Adipocyte (in vitro differentiated cells): ENCODE measurements at places on chromosomes 7 and 10.
A peak's percentile ranks its signal among the peaks of the same experiment; 100 is the strongest.

DNA sequence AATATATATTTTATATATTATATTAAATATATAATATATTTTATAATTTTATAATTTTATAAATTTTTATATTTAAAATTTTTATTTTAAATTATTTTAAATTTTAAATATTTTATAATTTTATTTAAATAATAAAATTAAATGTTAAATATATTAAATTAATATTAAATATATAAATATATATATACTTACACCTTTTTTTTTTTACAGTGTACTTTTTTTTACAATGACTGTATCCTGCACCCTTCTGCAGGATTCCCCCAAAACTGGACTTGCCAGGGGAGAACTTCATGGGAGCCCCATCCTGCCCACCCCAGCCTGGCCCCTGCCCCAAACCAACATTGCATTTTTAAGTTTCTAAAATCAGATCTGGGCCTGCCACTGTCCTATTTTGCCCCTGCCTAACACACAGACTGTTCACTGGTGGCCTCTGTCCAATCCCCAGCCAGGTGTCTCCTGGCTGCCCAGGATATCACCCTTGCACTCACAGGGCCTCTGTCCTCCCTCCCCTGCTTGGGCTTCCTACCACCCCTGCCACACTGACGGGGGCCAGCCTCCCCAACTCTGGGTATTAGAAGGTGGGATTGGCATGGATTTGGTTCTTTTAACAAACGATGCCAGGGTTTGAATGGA lies 138.0 kb downstream of the ADCY1 start:
- DNase-seq, result no peak

DNA sequence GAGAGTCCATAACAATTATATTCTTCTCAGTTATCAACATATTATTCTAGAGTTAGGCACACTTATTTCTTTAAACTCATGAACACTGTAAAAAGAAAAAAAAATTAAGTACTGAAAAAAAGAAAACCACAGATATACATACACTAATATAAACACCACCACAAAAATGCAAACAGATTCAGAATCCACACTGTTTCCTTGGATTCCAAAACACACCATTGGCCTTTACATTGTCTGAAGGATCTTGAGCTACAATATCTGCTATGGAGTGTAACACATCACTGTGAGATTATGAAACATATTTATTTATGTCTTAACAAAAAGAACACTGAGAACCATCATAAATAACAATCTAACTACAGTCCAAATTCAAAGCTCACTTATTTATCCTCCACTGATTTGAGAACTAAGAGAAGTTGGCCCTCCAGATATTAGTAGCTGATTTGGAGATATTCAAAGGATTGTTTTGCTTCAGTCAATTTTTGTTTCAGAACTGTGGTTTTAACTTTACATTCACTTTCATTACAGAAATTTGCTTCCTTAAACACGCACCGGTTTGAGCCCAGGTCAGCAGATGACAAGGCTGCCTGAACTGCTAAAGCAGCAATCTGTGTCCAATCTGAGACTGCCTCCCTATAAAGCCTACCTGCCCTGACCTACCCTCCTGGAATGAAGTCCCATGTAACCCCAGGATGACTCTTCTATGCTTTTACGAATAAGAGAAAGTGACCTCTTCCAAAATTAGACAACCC lies 47.0 kb upstream of the CDK1 start:
- no peak for DNase-seq

GRCh38 chr10:37275216-37275777 lies 149.9 kb downstream of the ANKRD30A start:
- no peak for DNase-seq

DNA sequence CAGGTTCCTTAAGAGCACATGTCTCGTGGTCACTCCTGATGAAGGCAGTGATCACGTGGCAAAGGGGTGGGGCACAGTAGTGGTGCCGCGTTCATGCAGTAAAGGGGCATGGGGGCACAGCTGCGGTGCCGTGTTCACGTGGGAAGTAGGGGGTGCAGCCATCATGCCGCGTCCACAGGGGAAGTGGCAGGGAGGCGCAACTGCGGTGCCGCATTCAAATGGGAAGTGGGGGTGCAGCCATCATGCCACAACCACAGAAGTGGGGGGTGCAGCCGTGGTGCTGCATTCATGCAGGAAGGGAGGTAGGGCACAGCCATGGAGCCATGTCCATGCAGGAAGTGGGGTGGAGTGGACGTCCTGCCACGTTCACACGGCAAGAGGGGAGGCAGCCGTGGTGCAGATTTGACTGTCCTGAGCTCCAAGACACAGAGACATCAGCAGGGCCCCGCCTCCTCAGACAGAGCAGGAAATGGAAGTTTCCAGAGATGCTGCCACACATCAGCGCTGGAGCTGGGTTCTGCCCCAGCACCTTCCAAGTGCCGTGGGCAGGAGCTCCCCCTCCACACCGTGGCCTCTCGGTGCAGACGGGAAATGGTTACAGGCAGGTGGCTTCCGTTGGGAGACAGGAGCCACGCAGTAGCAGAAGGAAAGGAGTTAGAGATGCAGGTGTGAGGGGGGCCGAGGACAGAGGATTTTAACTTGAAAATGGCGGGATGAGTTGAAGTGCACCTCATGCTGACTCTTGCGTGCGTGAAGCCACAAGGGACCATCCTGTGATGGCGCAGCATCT lies 95.0 kb upstream of the DDC start:
- DNase-seq, result no peak

GRCh38 chr7:27124902-27125689 lies 5.5 kb downstream of the HOXA4 start:
- no peak for DNase-seq

DNA sequence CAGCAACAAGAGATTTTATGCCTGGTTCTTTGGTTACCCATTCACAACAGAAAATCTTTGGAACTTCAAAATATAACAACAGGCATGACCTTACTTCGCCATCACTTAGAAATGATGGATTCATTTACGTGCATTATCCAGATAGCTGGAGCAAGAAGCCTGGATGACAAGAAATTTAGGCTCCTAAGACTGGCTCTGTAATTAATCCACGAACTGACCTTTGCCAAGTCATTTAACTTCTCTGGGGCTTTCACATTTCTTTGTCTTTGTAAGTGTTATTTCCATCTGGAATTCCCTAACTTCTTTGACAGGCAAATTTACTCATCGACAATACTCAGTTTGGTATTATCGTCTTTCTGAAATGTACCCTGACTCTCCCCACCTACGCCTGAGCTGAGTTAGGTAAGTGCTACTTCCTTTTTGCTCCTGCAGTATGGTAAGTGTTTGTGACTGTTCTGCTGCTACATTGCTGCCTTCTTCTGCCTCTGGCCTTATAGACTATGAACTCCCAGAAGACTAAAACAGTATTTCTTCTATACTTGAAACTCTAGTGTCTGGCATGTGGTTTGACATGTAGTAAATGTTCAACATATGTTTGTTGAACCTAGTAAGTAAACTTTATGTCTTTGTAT lies 5.5 kb upstream of the MDFIC start:
- no peak for DNase-seq

DNA sequence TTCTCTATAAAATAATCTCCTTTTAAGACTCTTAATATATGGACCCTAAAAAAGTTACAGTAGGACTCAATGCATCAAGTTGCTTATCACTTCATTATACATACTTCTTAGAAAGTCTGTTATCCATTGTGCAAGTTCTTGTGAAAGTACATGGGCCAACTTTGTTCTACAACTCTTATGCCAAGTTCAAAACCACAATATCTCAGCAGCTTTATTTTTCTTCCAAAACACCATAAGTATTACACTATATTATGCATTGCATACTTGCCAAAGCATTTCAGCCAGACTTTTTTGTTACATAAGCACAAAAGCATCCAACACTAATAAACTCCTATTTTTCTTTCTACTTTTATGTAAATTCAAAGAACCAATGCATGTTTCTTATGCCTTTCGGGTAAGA lies 94.4 kb downstream of the AHR start:
- peak; percentile 88 for DNase-seq

DNA sequence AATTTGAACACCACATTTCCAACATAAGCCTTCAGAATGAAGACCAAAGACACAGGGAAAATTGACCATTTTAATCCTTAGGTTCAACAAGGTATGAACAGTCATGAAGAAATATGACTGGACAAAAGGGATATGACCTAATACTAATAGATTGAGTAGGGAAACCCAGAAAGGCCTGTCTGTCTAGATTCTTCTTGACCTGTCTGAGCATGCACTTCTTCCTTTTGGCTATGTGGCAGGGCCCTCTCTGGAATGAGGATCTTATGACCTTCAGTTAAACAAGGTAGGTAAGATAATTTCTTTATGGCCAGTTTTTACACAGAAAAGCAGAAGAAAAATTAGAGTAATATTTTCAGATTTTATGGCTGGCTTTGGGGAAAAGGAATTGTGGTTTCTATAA lies 3.0 kb upstream of the PHYHIPL start:
- DNase-seq, result no peak

DNA sequence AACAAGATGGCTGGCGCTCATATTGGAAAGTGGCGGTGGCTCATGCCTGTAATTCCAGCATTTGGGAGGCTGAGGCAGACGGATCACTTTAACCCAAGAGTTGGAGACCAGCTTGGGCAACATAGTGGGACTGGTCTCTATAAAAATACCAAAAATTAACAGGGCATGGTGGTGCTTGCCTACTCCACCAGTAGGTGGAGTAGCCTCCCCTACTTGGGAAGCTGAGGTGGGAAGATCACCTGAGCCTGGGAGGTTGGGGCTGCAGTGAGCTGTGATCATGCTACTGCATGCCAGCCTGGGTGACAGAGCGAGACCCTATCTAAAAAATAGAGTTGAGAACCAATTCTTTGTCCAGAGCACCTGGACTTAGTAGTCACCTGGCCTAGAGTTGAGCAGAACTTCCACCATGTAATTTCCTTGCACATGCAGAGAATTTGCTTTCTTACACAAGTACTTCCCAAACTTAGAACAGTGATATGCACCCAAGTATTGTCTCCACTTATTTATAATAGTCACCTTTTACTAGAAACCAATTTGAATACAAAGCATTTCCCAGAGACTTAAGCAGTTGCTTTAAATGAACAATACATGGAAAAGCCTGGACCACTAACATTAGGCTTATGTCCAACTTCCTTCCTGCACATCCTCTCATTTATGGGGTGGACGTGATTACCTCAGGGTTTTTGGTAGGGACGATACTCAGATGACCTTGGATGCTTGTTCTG lies 15.9 kb downstream of the LAMB4 start:
- DNase-seq, result no peak

- peak; percentile 28 for DNase-seq
These were observed 13.9 kb downstream of the RHBDD2 start for GRCh38 chr7:75892634-75893272.

GRCh38 chr10:123772645-123773508 lies 106.7 kb downstream of the GPR26 start:
- no peak for DNase-seq

DNA sequence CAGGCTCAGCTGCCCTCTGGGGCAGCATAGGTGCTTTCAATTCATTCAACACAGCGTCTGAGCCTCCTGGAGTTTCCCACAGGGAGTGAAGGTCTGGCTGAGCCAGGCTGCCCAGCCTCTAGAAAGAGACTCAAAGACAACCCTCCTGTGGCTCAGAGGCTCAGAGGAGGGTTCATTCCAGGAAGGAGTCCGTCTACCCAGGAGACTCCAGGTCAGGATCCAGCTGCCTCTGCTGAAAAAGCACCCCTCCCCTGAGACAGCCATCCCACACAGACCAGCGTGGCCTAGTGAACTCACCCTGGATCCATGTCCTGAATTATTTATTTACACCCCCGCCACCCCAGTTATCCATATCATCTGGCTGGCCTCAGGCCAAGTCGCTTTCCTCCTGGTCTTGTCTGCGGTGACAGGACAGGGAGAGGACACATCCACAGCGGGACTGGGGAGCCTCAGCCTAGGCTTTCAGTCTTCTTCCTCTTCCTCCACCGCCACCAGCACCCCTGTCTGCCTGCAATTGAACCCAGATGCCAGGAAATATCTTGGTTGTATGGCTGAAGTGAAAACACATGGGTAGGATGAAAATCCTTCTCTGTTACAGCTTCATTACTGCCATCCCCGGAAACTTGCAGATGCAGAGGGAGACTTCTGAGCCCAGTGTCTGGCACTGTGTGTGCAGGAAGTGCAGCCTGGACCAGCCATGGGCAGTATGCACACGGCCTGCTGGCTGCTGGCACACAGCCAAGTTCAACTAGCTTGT lies 44.0 kb upstream of the COL13A1 start:
- peak; percentile 63 for DNase-seq

GRCh38 chr10:11605807-11606408 lies 5.5 kb downstream of the USP6NL start:
- DNase-seq, result no peak

DNA sequence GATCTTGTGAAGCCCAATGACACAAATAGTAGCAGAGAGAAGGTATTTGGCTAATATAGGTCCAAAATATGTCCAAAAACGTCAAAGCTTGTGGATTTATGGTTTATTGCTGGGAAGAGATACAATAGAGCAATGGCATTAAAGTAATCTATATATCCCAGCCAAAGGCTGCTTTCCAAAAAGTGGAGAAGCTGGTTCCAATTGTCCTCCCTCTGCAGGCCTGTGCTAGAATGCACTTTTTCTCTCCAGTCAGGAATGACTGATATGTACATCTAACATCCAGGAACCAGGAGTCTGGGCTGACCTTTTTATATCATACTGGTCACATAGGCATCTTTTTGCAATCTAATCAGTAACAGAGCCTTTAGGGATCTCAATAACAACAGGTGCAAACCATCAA lies 167.1 kb upstream of the FAM3C start:
- peak; percentile 31 for DNase-seq

DNA sequence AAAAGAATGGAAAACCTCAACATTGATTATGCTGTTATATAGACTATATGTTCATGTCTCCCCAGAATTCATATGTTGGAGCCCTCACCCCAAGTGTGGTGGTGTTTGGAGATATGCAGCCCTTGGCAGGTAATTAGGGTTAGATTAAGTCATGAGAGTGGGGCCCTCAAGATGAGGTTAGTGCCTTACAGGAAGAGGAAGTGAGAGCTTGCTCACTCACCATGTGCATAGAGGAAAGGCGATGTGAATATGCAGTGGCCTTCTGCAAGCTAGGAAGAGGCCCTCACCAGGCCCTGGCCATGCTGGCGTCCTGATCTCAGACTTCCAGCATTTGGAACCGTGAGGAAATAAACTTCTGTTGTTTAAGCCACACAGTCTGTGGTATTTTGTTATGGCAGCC lies 14.8 kb downstream of the ZNF33A start:
- DNase-seq, result no peak

GRCh38 chr10:112907893-112908292 lies 42.2 kb upstream of the TCF7L2 start:
- no peak for DNase-seq

GRCh38 chr7:139875821-139876241 lies 46.8 kb downstream of the TBXAS1 start:
- no peak for DNase-seq

DNA sequence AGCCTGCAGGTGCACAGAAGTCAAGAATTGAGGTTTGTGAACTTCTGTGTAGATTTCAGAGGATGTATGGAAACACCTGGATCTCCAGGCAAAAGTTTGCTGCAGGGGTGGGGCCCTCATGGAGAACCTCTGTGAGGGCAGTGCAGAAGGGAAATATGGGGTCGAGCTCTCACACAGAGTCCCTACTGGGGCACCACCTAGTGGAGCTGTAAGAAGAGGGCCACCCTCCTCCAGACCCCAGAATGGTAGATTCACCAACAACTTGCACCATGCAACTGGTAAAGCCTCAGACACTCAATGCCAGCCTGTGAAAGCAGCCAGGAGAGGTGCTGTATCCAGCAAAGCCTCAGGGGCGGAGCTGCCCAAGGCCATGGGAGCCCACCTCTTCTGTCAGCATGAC lies 205.8 kb downstream of the CCSER2 start:
- DNase-seq, result no peak

- DNase-seq, result no peak
These were observed 63.6 kb upstream of the MNX1 start for GRCh38 chr7:157073949-157074624.
